Tibial nerve (tissue), 4 donors: ENCODE measurements at places on chromosomes 5 and 9.

DNA sequence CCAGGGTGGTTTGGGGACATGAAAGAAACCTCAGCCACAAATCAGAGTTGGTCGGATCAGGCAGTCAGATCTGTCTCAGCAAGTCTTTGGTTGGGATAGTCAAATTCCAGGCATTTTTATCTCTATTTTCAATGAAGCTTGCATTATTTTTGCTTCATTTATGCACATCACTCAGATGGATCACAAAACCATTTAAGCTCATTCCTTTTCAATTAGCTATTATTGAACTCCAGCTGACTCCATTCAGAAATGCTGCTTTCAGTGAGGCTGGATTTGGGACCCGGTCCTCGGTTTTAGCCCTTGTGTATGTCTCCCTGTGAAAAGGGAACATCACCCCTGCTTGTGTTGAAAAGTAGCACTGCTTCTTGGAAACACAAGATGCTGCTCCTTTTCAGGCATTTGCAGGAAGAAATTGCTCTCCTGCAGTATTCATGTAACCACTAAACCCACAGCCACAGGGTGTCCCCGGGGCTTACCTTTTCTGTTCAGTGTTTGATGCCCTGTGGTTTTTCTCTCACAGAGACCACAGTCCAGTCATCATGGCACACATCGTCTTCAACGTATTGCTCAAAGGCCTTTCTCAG is 232.9 kb downstream of the NFIB start:
- H3K36me3 ChIP-seq, result no peaks in the 10 kb centered on the region
- no peak overlapping the region for H3K27ac ChIP-seq
- no peak for DNase-seq
- no peaks in the 10 kb centered on the region for H3K27me3 ChIP-seq
- H3K4me3 ChIP-seq, result no peak overlapping the region
- no peaks in the 10 kb centered on the region for H3K4me1 ChIP-seq

- H3K36me3 ChIP-seq, result no peaks in the 10 kb centered on the region
- no peak overlapping the region for H3K4me3 ChIP-seq
- H3K27me3 ChIP-seq, result no peaks in the 10 kb centered on the region
- no peak overlapping the region for H3K27ac ChIP-seq
Observed at GRCh38 chr5:31329715-31330114, 136.2 kb downstream of the CDH6 start.

DNA sequence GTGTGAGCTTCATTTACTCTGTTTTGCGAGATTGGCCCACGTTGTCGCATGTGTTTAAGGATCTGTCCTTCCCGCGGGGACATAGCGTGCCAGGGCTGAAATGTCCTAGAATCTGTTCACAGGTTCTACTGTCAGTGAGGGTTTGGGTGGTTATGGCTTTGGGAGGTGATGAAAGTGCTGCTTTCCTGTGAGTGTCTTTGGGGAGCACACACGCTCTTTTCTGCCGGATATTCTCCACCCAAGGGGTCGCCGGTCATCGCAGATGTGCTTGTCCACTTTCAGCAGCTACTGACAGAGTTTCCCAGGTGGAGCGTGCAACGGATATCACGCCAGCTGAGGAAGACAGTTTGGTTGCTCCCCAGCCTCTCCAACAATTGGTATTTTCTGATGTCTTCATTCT is 32.1 kb downstream of the PROP1 start:
- H3K36me3 ChIP-seq, result no peaks in the 10 kb centered on the region
- no peaks in the 10 kb centered on the region for H3K27me3 ChIP-seq
- H3K27ac ChIP-seq, result no peak overlapping the region
- DNase-seq, result no peak
- H3K4me1 ChIP-seq, result no peaks in the 10 kb centered on the region
- H3K4me3 ChIP-seq, result no peak overlapping the region

- H3K4me3 ChIP-seq, result no peak overlapping the region
- H3K27me3 ChIP-seq, result no peaks in the 10 kb centered on the region
- no peaks in the 10 kb centered on the region for H3K36me3 ChIP-seq
- no peak for DNase-seq
Observed at GRCh38 chr5:58711965-58712364, 129.1 kb downstream of the RAB3C start.

GRCh38 chr9:126459965-126460843 is 133.6 kb downstream of the MVB12B start:
- no peak overlapping the region for H3K4me3 ChIP-seq
- peaks cover 35% of the 10 kb centered on the region for H3K36me3 ChIP-seq
- H3K27ac ChIP-seq, result no peak overlapping the region
- no peaks in the 10 kb centered on the region for H3K4me1 ChIP-seq
- DNase-seq, result no peak

GRCh38 chr5:128535251-128535650 is 2.8 kb downstream of the FBN2 start:
- H3K27ac ChIP-seq, result no peak overlapping the region
- H3K4me1 ChIP-seq, result peaks cover 20% of the 10 kb centered on the region
- H3K4me3 ChIP-seq, result no peak overlapping the region
- H3K27me3 ChIP-seq, result peaks cover 36% of the 10 kb centered on the region

DNA sequence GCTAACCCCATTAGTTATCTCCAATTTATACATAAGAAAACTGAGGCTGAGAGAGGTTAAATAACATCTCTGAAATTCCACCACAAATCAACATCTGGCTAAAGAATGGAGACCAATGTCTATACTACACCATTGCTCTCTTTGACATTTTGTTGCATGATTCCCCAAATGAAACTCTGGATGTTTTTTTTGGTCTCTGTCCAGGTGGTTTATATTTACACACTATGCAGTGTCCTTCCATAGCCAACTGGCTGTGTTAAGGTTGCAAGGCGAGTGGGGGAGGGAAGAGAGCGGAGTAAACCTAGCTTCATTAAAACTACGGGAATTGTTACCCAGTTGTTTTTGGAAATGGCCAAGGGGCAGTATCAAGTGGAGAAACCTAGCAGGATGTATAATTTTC is 67.2 kb downstream of the KIF4B start:
- H3K27me3 ChIP-seq, result no peaks in the 10 kb centered on the region
- no peaks in the 10 kb centered on the region for H3K36me3 ChIP-seq
- no peaks in the 10 kb centered on the region for H3K4me1 ChIP-seq
- no peak overlapping the region for H3K27ac ChIP-seq
- no peak overlapping the region for H3K4me3 ChIP-seq

GRCh38 chr9:72334658-72335337 is 30.2 kb downstream of the ZFAND5 start:
- H3K27ac ChIP-seq, result no peak overlapping the region
- no peak for DNase-seq
- H3K4me3 ChIP-seq, result no peak overlapping the region
- no peaks in the 10 kb centered on the region for H3K36me3 ChIP-seq
- H3K4me1 ChIP-seq, result peaks cover 6% of the 10 kb centered on the region

GRCh38 chr5:77086689-77087483 is at the start of gene ZBED3:
Gene ZBED3, minus strand, starts transcription at chr5:77087285. Its CDS starts 9,407 bp downstream, at chr5:77077878.
- H3K36me3 ChIP-seq, result peaks cover 14% of the 10 kb centered on the region
- no peak for DNase-seq
- no peaks in the 10 kb centered on the region for H3K27me3 ChIP-seq

GRCh38 chr9:114690308-114690707 is 8.3 kb upstream of the TEX48 start:
- no peaks in the 10 kb centered on the region for H3K4me1 ChIP-seq
- H3K27me3 ChIP-seq, result no peaks in the 10 kb centered on the region
- no peak overlapping the region for H3K27ac ChIP-seq
- no peak for DNase-seq

- no peak for DNase-seq
- no peak overlapping the region for H3K4me3 ChIP-seq
- H3K4me1 ChIP-seq, result no peaks in the 10 kb centered on the region
- no peaks in the 10 kb centered on the region for H3K36me3 ChIP-seq
Observed at GRCh38 chr5:147675168-147675567, 107.4 kb downstream of the JAKMIP2 start.

DNA sequence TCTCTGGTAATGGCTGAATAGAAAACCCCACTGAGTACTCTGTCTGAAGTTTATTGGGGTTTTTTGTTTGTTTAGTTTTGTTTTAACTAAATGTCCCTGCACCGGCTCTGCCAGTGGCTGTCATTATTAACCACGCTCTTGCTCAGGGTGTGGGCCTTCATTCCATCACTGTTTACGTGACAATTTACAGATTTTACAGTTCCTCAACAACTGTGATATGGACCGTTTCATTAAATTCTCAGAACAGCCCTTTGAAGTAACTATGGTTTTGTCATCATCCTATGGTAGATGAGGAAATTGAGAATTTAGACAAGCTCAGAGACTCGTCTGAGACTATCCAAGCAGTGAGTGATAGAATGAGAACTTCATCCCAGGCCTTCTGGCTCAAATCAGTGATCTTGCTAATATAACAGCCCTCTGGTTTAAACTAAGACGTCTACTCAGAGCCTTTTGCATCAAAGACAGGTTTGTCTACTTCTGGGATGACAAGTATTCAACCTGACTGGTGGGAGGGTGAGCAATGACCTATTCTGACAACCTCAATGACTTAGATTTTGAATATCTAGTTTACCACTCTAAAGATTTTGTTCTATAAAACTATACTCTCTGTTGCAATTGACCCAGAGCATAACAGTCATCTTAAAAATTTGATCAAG is 77.3 kb upstream of the MAP3K1 start:
- peaks cover 33% of the 10 kb centered on the region for H3K4me1 ChIP-seq
- no peak overlapping the region for H3K4me3 ChIP-seq
- H3K27me3 ChIP-seq, result no peaks in the 10 kb centered on the region
- DNase-seq, result no peak
- no peaks in the 10 kb centered on the region for H3K36me3 ChIP-seq

GRCh38 chr9:72139226-72139625 is 10.0 kb upstream of the GDA start:
- DNase-seq, result no peak
- no peaks in the 10 kb centered on the region for H3K27me3 ChIP-seq
- H3K36me3 ChIP-seq, result no peaks in the 10 kb centered on the region
- H3K4me1 ChIP-seq, result no peaks in the 10 kb centered on the region

- no peaks in the 10 kb centered on the region for H3K27me3 ChIP-seq
- no peaks in the 10 kb centered on the region for H3K36me3 ChIP-seq
- no peaks in the 10 kb centered on the region for H3K4me1 ChIP-seq
- DNase-seq, result no peak
- H3K4me3 ChIP-seq, result no peak overlapping the region
Observed at GRCh38 chr9:89097219-89097618, 81.4 kb downstream of the SHC3 start.

- peak overlapping the region; percentile 77 for H3K4me3 ChIP-seq
- peaks cover 23% of the 10 kb centered on the region for H3K4me1 ChIP-seq
- no peaks in the 10 kb centered on the region for H3K27me3 ChIP-seq
- DNase-seq, result no peak
- H3K36me3 ChIP-seq, result no peaks in the 10 kb centered on the region
- peak overlapping the region; percentile 96 for H3K27ac ChIP-seq
Observed at GRCh38 chr9:36191686-36192085, 965 bp downstream of the CLTA start.
